ENCODE measurements at places on chromosomes 12 and 14.
A peak's percentile ranks its signal among the peaks of the same experiment; 100 is the strongest.

DNA sequence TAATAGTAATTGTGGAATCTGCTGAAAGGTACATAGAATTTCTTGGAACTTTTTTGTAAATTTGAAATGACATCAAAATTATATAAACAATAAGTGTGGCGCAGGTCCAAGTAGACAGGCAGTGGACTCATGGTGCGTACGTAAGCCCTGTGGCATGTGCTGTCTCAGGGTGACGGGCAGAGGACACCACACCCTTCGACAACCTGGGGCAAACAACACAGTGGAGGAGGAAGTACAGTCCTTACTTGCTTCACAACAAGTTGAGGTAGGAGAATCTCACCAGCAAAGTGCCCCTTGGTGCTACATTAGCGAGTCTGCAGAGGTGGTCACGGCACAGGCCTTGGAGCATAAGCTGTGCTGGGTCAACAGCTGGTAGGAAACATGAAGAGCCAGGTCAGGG is 180.9 kb downstream of the AEBP2 start:
- DNase-seq = no peak

DNA sequence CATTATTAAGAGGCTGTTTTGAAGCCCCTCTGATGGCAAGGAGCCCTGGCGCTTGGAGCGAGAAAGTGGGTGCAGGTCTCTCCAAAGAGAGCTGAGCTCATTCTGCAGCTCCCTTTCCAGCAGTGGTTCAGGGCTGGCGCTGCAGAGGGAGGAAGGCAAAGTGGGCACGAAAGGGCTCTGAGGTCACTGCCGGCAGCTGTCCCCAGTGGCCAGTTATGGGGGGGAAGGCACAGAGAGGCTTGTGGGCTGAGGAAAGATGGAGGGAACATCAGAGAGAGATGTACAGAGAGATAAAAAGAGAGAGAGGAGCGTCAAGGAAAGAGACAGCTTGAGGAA is 75.2 kb upstream of the TBX5 start:
- DNase-seq = no peak

DNA sequence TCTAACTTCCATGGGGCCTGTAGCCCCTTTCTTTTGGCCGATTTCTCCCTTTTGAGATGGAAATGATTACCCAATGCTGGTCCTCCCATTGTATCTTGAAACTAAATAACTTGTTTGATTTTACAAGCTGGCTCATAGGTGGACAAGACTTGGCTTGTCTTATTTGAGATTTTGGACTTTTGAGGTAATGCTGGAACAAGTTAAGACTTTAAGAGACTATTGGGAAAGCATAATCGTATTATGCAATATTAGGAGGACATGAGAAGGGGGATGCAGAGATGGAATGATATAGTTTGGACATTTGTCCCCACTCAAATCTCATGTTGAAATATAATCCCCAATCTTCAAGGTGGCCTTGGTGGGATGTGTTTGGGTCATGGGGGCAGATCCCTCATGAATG is 49.2 kb upstream of the LYZ start:
- no peak for DNase-seq

DNA sequence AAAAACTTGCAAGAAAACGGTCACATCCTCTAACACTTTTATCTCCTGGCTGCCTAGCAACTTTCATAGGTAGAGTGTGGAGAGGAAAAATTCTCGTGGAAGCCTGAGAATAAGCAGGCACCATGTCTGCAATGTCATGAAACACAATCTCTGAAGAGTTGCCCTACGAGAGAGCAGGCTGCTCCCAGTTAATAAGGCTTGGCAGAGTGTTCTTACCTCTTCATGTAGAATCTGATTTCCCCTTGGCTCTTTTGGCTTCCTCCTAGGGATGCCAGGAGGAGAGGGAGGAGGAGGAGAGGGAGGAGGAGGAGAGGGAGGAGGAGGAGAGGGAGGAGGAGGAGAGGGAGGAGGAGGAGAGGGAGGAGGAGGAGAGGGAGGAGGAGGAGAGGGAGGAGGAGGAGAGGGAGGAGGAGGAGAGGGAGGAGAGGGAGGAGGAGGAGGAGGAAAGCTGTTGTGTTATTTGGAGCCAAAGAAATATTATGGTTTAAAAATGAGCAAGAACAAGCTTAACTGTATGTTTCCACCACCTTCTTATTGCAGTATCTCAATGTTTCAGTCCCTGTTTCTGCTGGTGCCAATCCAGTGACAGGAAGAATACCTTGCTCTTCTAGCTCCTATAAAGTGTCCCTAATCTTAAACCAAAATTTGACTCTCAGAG is 52.9 kb downstream of the EGLN3 start:
- DNase-seq = no peak

GRCh38 chr12:9344541-9344940 is 136.3 kb upstream of the PZP start:
- no peak for DNase-seq

DNA sequence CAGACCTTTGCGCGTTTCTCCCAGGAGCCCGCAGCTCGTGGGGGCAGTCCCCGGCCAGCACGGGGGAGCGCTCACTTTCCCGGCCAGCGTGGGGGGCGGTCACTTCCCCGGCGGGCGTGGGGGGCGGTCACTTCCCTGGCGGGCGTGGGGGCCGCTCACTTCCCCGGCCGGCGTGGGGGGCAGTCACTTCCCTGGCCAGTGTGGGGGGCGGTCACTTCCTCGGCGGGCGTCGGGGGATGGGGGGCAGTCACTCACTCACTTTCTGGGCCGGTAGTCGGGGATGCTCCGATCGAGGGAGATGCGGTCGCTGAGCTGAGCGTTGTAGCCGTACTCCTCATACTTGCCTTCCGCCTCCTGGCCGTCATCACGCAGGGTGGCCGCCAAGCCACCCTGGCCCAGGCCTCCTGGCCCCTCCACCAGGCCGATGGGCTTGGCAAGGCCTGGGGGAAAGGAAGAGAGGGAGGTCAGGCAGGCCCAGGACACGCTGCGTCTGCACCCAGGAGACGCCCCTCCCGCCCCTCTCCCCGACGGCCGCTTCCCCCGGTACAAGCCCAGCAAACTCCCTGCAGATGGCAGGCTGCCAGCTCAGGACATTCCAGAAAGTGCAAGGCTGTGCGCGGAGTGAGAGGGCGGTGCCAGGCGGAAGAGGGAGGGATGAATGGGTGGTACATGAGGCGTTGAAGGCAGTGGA is 43.3 kb downstream of the GALNT9 start:
- DNase-seq = peak; percentile 33

DNA sequence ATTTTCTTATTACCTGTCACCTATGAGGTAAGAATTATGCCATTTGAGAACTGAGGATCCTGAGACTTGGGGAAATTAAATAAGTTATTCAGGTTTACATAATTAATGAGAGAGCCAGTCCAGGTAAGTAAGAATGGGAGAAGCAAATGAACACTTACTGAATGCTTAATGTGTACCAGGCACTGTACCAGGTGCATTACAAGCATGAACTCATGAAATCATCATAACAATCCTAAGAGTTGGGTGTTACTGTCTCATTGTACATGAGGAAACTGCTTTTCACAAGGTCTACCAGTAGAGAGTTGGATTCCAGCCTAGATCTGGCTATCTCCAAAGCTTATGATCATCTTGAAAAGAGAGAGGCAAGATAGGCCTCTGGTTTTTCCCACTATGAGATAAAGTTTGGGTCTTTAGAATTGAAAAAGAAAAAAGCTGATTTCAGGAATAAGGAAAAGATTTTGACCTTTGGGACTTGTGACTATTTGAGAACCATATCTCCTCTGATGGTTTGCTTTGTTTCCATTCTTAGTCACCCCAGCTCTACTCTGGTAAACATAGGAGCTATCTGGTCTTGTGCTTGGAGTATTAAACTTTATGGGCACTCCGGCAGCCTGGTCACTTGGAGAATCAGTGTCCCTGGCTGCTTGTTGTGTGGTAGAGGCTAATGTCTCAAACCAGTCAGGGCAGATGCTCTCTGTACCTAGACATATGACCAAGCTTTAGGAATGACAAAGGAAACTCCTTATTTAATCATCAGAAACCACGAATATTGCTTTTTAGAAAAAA is 48.0 kb downstream of the PTHLH start:
- DNase-seq = no peak

DNA sequence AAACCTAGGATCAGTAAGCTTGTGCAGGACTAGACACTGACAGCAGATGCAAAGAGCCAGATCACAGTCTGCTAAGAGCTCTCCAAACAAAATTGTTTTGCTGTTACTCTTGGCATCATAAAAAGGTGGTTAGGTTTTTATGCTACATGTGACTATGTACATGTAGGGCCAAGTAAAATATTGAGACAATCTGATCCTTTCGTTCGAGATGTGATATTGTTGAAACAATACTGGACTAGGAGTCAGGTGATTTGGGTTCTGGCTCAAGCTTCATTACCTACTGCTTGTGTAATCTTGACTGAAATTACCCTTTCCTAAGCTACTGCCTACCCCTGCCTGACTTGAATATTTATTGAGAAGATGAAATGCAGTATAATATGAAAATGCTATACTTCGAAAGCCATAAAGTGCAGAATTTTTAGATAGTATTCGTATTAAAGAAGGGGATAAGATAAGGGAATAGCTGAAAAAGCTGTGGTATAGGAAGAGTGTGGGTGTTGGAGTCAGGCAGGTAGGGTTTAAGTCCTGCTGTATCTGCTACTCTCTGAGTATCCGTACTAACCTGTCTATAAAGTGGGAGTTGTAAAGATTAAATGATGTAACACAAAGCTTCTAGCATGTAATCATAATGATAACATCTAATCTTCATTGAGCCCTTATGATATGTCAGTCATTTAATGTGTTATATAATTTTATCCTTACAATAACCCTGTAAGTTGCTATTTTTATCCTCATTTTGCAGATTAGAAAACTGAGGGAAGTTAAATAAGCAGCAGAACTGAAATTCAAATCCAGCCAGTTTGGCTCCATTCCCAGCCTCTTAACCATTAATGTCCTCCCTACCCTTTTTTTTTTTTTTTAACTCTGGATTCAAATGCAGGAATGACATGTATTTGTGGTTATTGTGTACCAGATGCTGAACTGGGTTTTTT is 38.6 kb upstream of the ATF1 start:
- DNase-seq = no peak

- no peak for DNase-seq
Observed at GRCh38 chr12:16030744-16031143, 119.6 kb downstream of the DERA start.

DNA sequence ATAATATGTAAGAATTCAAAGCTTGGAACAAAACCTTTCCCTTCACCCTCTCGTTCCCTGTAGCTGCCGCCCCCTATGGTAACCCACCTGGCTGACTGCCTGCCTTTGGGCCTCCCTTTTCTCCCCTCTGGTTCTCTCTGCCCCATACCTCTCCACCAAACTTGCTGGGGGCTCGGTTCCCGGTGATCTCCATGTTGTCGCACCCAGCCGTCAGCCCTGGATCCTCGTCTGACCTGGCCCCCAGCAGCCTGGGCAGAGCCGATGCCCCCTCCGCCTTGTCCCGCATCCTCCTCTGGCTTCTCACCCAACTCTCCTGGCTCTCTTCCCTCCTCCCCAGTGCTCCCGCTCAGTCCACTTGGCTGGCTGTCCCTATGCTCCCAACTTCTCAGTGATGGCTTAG is 4.5 kb downstream of the CYP46A1 start:
- no peak for DNase-seq

Data from pulmonary artery endothelial cell (primary cell).